Stimulated activated CD8-positive, alpha-beta memory T cell treated with anti-CD3 and anti-CD28 coated beads, Interleukin-7, amount 100 ng/mL, for 1 hour (primary cell): ENCODE measurements at places on chromosomes 5 and 9.

DNA sequence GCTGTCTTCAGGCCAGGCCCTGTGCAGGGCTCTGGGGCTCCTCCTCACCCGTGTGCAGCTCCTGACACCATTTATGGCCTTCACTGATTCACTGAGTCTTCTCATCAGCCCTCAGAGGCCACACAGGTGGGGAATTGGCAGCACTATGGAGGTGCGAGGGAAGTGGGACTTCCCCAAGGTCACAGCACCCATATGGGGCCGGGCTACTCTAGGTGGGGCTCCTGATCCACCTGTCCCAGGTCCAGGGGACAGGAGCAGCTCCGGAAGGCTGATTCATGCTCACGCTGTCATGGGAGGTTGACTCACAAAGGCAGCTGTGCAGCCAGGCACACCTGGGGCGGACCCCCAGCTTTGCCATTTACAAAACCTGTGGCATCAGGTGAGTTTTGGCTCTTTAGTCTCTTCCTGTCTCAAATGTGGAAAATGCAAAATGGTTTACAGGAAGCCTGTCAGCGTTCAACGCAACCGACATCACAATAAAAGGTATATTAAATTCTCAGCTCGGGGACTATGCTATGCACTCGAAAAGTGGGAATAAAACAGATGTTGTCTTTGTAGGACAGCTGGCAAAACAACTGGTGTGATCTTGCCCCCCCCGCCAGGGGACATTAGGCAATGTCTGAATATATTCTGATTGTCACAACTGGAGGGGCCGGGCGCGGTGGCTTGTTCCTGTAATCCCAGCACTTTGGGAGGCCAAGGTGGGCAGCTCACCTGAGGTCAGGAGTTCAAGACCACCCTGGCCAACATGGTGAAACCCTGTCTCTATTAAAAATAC is 15.0 kb downstream of the NAIF1 start:
- DNase-seq, result no peak

DNA sequence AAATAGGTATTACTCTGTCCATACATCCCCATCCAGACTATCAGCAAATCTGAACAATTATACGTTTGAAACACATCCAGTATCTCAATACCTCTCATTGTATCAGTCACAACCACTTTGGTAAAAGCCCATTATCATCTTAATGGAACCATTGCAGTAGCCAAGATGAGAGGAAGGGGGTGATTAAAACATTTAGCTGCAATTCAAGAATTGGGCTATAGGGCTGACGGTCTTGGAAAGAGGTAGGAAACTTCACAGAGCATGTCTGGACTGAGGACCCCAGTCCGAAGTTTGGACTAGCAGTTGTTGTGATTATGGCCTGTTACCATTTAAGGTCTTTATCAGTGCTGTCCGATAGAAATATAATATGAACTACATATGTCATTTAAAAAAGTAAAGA is 8.6 kb downstream of the SLC12A2 start:
- no peak for DNase-seq

DNA sequence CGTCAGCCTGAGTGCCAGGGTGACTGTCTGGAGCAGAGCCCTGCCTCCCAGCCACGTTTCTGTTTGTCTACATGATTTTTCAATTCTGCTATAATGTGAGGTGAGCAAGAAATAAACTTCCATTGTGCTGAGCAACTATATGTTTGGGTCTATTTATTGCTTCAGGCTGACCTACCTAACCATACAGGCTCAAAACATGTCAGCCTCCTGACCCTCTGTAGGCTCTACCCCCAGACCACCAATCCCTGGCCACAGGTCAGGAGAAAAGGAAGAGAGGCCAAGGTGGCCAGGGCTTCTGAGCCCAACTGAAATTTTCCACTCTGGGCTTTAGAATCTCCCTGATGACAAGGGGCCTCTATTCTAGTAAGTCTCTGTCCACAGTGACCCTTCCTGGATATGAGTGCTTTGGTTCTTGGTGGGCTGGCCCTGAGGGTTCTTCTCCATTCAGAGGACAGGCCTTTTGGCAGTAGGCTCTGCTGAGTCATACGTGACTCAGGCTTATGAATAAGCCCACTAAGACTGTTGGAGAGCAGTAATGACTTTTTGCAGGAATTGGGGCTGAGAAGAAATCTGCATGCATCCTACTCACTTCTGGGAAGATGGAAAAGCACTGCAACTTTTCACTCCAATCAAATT is 117.2 kb upstream of the TBCA start:
- no peak for DNase-seq

DNA sequence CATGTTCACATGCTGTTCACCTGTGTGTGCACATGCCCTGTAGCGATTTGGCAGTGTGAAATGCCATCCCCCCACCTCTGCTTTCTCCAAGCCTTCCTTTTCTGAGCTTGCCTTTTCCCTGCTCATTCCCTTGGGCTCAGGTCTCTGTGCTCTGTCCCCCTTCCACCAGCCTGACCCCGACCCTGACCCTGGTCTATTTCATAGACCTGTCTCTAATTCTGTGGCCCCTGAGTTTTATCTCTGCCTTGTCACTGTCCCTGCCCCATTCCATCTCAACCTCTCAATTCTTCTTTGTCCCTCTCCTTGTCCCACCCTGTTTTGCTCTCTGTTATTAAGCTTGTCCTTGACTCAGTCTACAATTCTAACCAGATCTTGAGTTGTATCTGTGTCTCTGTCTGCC is 735 bp downstream of the ARAP3 start:
- no peak for DNase-seq

GRCh38 chr5:101296477-101296876 is 393.4 kb upstream of the ST8SIA4 start:
- DNase-seq, result no peak

- no peak for DNase-seq
Measured at GRCh38 chr5:57816108-57816507, 333.5 kb upstream of the ACTBL2 start.

- DNase-seq, result peak; percentile 7
Measured at GRCh38 chr5:1315709-1316587, 21.1 kb upstream of the TERT start.

DNA sequence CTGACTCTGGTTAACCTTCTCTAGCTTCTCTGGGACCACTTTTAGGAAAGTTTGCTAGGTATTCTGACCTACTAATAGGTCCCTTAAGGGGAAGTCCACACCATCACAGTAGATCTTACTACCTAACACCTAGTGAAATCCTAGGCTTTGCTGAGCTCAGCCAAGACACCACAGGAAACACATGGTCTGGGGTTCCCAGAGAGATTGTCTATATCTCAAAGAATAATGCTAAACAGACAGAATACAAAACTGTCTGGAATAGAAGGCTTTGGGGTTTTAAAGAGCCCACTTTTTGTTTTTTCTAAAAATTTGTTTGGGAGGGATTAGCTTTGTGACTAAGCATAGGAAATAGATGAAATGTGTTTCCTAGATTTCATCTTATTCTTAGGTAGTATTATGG is 395.1 kb downstream of the ARHGEF28 start:
- no peak for DNase-seq

DNA sequence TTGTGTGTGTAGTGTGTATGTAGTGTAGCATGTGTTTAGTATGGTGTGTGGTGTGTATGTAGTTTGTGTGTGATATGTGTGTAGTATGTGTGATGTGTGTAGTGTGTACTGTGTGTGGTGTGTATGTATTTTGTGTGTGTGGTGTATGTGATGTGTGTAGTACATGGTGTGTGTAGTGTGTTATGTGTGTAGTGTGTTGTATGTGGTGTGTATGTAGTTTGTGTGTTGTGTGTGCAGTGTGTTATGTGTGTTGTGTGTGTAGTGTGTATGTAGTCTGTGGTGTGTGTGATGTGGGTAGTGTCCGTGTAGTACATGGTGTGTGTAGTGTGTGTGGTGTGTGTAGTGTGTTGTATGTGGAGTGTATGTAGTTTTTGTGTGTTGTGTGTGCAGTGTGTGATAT is 40.0 kb downstream of the SYK start:
- no peak for DNase-seq

DNA sequence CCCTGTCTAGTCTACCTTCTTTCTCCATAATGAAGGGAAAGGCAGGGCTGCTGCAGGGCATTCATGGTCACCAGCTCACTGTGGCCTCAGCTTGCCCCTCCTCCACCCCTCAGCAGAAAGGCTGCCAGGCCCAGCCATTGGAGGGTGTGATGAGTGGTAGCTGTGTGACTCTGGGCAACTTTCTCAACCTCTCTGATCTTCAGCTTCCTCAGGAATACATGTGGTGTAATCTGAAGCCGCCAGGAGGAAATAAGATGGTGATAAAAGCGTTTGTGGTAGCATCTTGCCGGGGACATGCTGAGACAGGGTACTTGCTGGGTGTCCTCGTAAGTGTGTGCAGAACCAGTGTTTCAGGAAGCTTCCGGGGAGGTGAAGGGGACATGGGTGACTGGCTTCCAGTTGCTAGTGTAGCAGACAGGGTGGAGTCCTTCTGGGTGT is 9.8 kb downstream of the CXCL14 start:
- DNase-seq, result no peak

GRCh38 chr5:149793256-149793550 is 63.1 kb downstream of the PPARGC1B start:
- no peak for DNase-seq

- DNase-seq, result no peak
Measured at GRCh38 chr9:138013273-138013672, 135.7 kb downstream of the CACNA1B start.

GRCh38 chr5:175116466-175117048 is 327.4 kb downstream of the DRD1 start:
- no peak for DNase-seq

DNA sequence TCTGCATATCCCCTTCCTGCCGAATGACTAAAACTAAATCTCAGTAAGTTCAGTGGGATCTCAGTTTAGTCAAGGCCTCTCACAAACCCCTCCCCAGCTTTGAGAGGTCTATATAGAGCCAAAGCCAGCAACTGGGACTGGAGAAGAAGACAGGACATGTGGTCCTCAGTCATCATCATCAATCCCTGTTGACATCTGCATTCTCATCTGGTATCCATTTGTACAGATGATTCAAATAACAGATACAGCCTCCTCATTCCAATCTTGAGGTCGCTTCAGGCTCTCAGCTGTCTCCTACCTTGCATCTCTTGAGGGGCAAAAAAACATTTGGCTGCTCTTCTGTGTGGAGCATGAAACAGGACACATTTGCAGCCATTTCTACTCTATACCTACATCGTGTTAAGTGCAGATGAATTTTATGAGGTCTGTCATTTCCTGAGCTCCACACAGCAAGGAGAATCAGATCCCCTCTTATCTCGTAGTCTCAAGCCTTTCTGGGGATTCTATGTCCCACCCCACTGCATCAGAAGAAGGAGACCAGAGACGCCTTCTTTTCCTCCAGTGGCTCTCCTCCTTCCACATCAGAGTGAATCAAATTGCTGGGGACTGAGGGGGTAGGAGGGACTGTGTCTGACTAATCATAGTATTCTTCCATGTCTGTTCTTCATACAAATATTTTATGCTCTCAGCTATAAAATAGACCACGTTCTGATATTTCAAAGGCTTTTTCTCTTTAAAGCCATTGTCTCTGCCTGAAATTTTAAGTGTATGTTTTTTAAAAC is 4.7 kb upstream of the RECK start:
- DNase-seq, result no peak

- DNase-seq, result no peak
Measured at GRCh38 chr5:132641841-132642240, 16.1 kb upstream of the IL13 start.

DNA sequence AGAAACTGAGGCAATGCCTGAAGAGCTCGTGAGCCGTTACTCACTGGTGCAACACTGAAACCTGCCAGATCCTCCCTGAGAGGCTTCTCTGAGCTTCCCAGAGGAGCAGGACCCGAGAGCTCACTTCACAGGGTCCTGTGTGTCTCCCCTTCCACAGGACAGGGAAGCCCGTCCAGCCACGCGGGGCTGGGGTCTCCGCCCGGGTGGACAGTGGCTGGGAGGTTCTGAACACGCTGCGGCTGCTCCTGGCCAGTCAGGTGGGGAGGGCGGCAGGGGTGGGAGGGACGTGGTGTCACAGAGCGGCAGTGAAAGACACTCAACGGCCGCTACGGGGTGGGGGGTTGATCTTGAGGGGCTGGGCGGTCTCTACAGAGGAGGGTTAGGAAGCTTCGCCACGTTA is 290 bp upstream of the ZDHHC11 start:
- DNase-seq, result no peak

- no peak for DNase-seq
Measured at GRCh38 chr5:180810959-180811622, 8.5 kb upstream of the MGAT1 start.

DNA sequence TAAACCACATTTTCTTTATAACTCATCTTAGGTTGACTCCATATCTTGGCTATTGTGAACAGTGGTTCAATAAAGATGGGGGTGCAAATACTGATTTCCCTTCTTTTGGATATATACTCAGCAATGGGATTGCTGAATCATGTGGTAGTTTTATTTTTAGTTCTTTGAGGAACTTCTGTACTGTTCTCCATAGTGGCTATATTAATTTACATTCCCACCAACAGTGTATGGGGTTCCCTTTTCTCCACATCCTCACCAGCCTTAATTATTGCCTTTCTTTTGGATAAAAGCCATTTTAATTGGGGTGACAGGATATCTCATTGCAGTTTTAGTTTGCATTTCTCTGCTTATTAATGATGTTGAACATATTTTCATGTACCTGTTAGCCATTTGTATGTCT is 107.7 kb upstream of the EQTN start:
- no peak for DNase-seq

DNA sequence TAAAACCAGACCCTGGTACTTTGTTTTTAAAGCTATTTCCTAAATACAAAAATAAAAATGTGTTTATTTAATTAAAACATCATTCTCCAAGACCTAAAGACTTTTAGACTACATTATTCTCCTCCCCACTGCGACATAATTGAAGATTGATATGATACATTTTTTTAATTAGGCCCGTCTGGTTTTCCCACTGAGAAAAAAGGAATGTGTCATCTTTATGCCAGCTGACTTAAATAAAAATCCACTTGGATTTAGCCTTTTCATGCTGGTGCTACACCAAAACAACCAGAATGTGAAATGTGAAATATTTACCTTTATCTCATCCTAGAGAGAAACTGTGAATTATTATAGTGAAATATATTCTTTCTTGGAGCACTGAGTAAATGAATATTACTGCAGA is 155.5 kb upstream of the PPP1R2B start:
- no peak for DNase-seq

- no peak for DNase-seq
Measured at GRCh38 chr5:117769877-117770276, 1195.3 kb upstream of the SEMA6A start.

GRCh38 chr9:109535365-109535764 is 37.3 kb upstream of the PTPN3 start:
- no peak for DNase-seq

- DNase-seq, result no peak
Measured at GRCh38 chr5:138946241-138946623, 71.1 kb upstream of the LRRTM2 start.

GRCh38 chr5:123035360-123035917 is 1.1 kb downstream of the PPIC start:
- no peak for DNase-seq

DNA sequence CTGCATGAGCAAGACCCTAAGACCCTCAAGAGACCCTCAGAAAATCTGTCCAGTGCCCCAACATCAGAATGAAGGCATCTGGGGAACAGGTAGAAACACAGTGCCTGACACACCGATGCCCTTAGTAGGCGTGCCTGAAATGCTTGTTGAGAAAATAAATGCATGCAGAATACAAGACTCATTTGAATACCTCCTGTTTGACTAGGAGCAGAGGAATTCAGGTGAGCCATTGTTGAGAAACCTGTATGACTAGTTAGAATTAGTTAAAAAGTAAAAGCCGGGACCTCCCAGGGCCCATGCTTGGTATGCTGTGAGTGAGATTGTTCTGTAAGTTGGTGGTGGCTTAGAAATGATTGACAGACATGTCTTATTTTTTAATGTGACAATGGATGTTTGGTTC is 55.0 kb downstream of the WWC1 start:
- no peak for DNase-seq
